HEK293T (cell line): ENCODE measurements at places on chromosomes 1 and 21.
A peak's percentile ranks its signal among the peaks of the same experiment; 100 is the strongest.

DNA sequence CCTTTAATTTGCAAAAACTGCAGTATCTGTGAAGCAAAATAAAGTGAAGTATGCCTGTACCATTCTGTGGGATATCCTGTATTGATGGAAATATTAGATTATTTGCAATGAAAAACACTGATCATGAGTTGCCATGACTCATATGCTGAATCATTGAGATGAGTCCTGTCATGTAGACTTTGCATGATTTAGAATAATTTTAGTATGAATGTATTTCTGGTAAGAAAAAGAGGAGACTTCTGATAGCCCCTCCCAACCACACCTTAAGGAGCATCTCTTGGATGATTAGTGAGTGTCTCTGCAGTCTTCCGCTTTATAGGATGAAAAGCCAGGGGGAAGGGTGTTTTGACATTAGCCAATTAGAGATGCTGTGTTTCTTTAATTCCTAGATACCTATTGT, 55.2 kb upstream of the PTGS2 start:
- no peak for DNase-seq

DNA sequence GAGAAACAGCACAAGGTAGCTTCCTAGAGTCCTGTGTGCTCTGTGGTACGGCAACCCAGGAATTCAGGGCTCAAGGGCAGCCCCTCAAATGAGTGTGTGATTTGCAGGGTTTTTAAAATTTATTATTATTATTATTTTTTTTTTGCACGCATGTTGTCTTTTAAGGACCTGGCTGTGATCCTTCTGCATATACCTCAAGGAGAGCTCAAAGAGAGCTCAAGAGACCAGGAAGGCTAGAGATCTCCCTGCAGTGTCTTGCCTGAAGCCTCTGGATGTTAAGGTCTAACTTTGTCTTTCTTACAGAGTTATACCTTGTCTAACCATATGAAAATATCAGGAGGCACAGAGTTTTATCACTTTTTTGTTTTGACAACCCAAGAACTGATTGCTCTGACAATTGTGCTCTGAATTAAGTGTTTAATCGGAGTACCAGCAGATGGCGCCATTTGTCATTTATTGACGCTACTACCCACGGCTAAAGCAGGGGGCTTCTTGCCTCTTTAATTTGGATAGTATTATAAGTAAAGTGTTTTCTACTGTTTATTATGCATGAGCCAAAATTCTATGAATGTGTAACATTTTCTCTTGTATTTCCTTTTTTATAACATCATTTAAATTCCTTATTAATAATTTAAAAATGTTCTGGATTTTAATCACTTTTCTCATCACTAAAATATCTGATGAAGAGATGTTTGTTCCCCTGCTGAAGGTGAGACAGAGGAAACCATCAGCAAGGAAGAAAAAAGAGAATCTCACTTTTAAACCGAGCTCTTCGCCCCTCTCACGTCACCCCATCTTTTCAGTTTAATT, 35.8 kb upstream of the LMO4 start:
- peak; percentile 72 for DNase-seq

GRCh38 chr21:45330075-45330781, 42.5 kb upstream of the POFUT2 start:
- DNase-seq, result no peak

DNA sequence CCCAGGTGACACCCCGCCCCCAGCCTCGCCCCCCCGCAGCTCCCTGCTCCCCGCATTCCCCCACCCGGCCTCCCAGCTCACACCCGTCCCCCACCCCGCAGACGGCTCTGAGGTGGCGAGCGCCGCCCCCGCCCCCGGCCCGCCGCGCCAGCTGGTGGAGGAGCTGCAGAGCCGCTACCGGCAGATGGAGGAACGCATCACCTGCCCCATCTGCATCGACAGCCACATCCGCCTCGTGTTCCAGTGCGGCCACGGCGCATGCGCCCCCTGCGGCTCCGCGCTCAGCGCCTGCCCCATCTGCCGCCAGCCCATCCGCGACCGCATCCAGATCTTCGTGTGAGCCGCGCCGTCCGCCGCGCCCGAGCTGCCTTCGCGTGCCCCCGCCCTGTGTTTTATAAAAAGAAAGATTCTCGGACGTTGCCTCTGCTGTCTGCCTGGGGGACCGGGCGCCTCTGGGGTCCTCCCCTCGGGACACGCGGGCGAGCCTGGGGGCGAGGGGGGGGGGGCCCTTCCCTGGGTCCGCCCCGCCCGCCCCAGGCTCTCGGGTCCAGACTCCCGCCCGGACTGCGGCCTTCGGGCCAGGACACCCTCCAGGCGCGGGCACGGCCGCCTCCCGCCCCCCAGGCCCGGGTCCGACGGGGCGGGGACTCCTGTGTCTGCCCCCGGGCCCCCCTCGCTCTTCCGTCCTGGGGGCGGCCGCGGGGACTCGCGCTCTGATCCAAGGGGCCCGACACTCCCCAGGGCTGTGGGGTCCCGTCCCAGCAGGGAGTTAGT, 1.6 kb upstream of the MMP23B start:
- DNase-seq, result no peak

- DNase-seq, result no peak
These were observed 9.1 kb downstream of the LAMC2 start for GRCh38 chr1:183195142-183195574.

DNA sequence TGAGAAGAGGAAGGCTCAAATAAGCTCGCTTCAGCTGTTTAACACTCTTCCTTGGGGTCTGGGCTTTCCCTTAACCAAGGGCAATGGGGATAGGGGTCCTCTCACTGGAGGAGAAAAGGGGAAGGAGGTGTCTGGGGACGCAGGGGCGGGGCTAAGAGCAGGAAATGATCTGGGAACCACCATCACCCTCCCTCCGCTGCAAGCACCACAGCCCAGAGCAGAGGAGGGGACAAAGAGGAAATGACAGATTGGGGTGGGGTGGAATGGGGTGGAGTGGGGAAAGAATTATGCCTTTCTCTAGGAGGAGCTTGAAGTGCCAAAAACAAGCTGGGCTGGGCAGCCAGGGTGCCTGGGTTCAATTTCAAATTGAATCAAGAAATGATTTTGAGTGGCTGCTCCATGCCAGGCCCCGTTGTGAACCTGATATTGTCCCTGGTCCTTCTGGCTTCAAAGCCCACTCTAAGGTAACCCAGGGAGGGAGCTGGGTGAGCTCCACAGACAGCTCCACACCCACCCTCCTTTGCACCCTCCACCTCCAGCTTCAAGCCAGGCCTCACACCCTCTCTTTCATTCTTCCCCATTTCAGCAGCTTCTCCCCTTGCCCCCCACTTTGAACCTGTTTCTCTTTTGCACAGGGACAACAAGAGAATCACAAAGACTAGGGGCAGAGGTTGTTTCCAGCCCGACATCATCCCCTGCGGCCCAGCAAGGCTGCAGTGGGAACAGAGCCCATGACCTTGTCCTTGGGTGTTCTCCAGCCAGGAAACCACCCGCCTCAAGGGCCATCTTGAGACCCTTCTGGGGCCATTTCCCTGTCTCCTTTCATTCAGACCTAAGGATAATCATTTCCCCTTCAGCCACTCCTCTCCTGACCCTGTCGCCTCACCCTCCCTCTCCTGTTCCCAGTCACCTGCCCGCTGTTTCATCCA, 1.1 kb downstream of the ARHGAP30 start:
- no peak for DNase-seq

- DNase-seq, result no peak
These were observed 6.7 kb downstream of the LRRC38 start for GRCh38 chr1:13507075-13507474.

GRCh38 chr1:47972864-47973432, 24.2 kb downstream of the TRABD2B start:
- DNase-seq, result peak; percentile 48
